Stimulated activated CD4-positive, alpha-beta T cell treated with anti-CD3 and anti-CD28 coated beads, Interleukin-15, amount 100 ng/mL, for 48 hours (primary cell): ENCODE measurements at places on chromosomes 13 and 19.

DNA sequence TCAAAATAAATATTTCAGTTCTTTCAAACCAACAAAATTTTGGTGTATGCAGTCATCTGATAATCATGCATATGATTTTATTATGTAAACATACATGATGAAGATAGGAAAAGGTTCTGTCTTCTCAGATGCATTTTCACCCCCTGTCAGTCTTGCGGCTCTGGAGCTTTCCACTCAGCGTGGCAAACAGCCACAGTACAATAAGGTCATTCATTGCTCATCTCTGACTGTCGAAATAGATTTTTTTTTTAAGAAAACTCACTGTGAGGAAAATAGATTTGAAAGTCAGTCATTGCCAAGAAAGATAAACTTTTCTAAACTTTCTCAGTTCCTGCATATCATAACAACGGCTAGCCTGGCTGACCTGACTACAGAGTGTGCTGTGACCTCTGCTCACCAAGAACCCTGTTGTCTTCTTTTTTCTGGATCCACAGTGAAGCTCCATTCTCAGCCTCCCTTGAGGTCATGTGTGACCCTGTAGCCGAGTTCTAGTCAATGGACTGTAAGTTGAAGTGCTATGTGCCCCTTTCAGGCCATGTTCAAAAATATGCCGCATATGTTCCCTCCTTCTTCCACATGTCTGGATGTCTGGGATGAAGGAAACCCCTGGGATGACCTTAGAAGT is 519.6 kb downstream of the KLF5 start:
- DNase-seq: no peak

DNA sequence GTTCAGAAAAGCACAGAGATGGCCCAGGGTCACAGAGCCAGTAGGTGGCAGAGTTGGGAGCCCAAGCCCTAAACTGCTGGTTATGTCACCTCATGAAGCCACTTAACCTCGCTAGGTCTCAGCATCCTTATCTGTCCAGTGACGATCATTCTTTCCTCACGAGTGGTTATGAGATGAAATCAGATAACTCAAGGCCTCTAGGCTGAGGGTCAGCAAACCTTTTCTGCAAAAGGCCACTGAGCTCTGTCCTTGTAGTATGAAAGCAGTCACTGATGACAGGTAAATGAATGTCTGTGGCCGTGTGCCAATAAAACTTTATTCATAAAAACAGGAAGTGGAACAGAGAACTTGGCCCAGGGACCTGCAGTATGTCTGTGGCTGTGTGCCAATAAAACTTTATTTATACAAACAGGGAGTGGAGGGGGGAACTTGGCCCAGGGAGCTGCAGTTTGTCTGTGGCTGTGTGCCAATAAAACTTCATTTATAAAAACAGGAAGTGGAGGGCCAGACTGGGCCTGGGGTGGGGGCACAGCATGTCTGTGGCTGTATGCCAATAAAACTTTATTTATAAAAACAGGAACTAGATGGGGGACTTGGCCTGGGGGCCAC is 71.2 kb downstream of the GNG7 start:
- DNase-seq: no peak

- DNase-seq: no peak
Observed at GRCh38 chr19:45352914-45353796, 12.6 kb downstream of the KLC3 start.

- DNase-seq: no peak
Observed at GRCh38 chr19:1007399-1008251, 7.4 kb downstream of the GRIN3B start.
